ENCODE measurements at places on chromosomes 11 and 22.

DNA sequence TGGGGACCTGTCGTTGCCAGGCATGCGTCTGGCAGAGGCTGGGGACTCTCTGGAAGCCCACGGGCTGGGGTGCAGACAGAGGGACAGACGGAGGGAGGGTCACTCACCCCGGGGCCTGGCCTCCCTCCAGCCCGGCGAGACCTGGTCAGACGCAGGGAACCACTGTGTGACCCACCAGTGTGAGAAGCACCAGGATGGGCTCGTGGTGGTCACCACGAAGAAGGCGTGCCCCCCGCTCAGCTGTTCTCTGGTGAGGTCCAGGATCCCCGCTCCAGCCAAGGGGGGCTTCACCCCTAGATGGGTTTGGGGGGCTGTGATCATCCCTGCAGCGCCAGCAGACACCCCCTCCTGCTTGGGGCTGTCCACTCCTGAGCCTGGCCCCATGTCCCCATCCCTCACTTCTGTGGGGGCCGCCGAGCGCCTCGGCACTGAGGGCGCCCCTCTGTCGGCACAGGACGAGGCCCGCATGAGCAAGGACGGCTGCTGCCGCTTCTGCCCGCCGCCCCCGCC, 23.6 kb upstream of the MUC5B start:
- no peak for DNase-seq

- DNase-seq, result no peak
These were observed 47.3 kb downstream of the PRDM11 start for GRCh38 chr11:45193695-45194094.

DNA sequence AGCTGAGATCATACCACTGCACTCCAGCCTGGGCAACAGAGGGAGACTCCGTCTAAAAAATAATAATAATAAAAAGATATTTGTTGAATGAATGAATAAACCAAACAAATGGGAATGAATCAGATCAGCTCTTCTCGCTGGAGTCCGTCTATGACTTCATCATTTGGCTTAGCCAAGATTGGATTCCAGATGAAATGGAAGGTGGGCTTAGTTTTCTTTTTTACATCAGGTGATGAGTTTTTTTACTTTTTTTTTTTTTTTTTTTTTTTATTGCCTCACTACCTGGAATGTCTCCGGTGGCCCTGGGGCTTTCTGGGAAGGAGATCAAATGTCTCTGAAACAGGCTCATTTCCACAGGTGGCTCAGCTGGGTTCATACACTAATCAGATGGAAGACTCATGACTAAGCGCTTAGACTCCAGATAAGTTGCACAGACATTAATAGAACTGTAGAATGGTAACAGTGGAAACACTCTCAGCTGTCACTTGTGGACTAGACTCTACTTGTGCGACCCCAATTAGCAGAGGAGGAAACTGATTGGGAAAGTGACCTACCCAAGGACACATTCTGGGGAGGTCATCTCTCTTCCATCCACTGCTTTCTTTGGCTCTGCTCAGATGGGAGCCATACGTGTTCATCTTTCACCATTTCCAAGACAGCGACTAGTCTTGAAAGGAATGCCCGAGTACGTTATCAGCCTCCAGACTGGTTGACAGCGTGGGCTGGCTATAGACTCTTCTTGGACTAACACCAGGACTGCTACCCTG, 20.5 kb upstream of the RBFOX2 start:
- DNase-seq, result no peak

DNA sequence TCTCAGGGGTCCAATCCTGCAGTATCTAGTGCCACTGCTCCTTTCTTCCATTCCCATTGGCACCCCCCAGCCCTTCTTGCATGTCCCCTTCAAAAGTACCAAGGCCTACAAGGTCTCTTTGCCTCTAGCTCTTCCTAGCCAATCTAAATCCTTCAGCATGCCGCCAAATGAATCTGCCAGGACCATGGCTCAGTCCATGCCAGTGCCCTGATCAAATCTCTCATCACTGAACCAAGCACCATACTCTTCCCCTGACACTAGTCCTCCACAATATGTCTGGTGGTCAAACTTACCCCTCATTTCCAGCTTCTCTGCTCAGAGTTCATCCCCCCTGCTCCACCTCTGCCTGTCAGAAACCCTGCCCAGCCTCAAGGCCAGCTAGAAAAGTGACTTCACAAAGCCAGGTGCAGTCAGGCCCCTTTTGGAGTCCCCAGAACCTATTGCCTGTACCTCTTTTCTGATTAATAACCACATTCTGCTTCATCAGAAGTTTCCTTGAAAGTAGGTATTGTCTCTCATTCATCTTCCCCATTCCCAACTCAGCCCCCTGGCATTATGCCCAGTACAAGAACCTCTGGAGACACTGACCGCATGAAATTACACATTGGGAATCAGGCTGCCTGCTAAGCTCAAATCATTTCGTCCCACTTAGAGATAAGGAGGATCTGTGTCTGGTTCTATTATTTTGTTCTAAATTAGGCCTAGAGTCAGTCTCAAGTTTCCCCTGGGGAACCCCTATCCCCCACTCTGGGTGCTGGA, 11.4 kb downstream of the FEN1 start:
- no peak for DNase-seq

All from CD4-positive, alpha-beta T cell treated with Interleukin-2 at 100 ng/mL for 4 hours (primary cell).